Activated CD8-positive, alpha-beta memory T cell treated with anti-CD3 and anti-CD28 coated beads for 1 hour (primary cell): ENCODE measurements at places on chromosomes 6 and 20.

DNA sequence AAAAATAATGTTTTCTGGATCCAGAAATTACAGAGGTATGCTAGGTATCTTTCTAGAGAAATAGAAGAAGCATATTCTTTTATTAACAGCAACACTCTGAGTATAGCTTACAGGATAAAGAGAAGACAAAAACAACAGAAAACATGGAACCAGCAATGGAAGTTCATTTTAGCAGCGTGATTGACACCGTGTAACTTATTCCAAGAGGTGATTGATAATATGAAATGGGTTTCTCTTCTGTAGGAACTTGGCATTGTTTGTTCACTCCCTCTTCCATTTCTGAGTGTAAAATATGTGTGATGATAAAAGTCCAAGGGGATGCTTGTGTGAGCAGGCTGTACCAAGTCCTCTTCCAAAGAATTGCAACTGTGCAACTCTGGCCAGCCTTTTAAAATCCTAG lies 303.0 kb downstream of the COL12A1 start:
- DNase-seq = no peak

- peak; percentile 27 for DNase-seq
These were observed 8.3 kb downstream of the CCM2L start for GRCh38 chr20:32018269-32019155.

GRCh38 chr6:42696526-42697267 lies 25.7 kb downstream of the PRPH2 start:
- DNase-seq = no peak

- DNase-seq = no peak
These were observed 577 bp downstream of the SASH1 start for GRCh38 chr6:148343047-148343782.

DNA sequence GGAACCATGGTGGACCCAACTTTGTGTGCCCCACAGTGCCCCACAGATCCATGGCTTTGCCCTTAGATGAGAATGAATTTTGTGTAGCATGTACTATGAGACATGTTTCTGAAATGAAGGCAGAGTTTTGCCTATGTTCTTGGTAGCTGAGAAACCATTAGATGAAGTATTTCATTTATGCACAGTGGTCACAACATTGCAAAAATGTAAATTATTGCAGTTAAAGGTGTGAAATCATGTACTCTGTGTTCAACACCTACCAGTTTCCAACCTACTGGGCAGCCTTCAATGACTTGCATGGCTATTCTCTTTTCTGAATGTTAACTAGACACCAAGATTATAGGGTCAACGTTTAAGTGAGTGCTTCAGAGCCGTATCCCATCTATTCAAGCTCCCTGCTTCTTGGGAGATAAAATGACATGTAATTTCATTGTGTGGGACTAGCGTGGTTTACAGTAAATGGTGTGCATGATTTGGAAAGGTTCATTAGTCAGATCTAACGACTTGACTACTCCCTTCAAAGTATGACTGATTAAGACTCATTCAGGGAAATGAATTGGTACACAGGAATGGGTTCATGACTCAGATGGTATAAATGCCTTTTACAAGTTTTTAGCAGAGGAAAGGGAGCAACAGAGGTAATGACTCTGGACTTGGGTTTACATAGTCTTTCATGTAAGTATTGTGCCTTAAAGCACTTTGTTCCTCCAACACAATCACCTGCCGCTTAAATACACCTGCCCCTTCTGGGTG lies 106.1 kb upstream of the AKIRIN2 start:
- no peak for DNase-seq

DNA sequence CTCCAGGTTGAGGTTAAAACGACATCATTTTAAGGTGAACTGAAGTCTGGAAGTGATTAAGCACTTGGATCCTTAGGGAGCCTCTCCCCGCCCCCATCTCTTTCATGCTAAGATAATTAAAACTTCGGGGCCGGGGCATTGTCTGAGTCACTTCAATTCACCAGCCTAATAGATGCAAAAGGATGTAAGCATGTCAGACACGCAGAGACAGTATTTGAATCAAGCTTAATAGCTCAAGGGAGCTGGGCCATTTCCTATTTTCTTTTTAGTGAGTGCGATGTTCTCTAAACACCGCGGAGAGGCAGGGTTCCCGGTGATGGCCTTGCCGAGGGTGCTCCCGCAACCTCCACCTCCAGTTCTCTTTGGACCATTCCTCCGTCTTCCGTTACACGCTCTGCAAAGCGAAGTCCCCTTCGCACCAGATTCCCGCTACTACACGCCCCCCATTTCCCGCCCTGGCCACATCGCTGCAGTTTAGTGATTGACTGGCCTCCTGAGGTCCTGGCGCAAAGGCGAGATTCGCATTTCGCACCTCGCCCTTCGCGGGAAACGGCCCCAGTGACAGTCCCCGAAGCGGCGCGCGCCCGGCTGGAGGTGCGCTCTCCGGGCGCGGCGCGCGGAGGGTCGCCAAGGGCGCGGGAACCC lies 516 bp upstream of the IRF4 start:
- DNase-seq = no peak

GRCh38 chr6:39029156-39030011 lies 19.2 kb upstream of the GLP1R start:
- no peak for DNase-seq

DNA sequence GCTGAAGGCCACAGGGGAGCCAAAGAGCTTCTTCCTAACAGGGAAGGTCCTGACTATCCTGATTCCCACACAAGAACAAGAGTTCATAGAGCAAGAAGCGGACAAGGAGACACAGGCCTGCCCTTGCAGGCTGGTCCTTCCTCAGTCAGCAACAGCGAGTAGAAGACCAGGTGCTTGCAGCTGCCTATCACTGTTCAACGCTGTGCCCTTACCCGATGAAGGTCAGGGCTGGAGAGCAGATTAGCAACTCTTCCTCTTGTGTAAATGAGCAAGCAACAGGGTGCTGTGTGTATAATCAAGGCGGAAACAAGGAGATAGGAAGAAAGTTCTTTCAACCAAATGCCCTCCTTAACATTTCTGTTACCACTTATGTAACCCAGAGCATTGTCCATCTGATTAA lies 115.3 kb upstream of the SPACA1 start:
- no peak for DNase-seq

DNA sequence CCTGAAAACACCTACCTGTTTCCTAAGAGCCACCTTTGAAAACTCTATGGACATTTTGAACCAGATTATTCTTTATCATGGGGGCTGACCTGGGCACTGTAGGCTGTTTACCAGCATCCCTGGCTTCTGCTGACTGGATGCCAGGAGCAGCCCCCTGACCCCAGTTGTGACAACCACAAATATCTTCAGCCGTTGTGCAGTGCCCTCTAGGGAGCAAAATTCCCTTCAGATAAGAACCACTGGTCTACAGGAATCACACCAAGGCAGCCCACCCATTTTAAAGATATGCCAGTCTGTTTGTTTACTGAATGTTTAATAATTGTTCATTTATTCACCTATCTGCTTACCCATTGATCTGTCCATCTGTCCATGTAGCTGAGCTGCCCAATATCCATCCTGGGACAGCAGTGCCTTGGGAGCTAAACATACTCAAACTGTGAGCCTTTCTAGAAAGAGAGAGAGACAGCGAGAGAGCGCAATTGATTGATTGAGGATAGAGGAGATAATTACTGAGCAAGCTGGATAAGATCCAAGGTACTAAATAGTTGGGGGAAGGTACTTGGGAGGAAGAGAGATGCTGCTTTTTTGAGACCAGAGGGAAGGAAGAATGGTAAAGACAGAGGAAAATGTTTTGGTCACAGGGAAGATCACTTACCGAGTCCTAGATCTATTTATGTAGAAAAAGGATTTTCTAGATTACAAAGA lies 276.8 kb downstream of the NRN1 start:
- DNase-seq = no peak
